ENCODE measurements at places on chromosomes 16 and 17.
A peak's percentile ranks its signal among the peaks of the same experiment; 100 is the strongest.

DNA sequence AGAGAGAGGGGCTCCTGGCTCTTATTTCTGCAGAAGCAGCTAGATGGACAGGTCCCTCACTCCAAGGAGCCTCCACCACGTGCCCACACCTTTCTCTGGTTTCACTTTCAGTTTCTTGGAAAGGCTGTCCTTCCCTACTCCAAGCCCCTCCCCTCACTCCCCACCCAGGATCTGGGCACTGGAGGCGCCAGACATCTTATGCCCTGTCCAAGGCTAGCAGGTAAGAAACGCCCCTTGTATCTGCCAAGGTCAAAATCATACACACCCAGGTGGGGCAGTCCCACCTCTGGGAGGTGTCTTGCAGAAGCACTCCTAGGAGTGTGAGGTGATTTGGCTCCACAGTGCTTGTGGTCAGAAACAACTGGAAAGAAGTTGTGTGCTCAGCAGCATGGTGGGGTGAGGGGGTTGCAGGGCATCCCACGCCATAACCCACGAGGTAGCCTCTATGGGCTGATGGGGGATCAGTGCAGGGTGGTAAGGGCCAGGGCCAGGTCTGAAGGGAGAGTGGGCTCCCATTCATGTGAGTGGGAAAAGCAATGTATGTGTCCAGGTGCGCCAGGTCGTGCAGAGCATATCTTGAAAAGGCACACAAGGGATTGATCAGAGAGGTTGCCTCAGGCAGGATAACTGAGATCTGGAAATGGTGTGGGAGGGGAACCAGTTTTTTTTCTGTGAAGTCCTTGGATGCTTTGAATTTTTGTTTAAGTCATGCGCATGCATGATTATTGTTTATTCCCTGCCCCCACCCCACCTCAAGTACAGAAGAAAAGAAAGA is 31.8 kb upstream of the PRM1 start:
- DNase-seq: no peak

- DNase-seq: no peak
Observed at GRCh38 chr16:556474-557173, 3.6 kb upstream of the PRR35 start.

DNA sequence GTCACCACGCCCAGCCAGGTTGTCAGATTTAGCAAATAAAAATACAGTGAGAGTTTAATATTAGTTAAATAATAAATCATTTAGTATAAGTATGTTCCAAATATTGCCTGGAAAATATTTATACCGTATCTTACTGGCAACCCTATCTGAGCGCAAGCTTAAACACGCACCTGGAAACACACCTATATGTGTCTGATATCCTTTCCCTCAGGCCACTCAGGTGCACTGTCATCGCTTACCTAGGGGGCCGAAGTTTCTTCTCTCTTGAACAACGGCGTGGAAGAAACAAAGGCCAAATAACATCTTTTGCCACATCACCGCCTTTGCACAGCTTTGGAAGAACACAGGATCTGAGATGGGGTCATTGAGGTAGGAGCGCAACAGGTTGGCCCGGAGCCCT is 54.0 kb downstream of the LYRM1 start:
- no peak for DNase-seq

DNA sequence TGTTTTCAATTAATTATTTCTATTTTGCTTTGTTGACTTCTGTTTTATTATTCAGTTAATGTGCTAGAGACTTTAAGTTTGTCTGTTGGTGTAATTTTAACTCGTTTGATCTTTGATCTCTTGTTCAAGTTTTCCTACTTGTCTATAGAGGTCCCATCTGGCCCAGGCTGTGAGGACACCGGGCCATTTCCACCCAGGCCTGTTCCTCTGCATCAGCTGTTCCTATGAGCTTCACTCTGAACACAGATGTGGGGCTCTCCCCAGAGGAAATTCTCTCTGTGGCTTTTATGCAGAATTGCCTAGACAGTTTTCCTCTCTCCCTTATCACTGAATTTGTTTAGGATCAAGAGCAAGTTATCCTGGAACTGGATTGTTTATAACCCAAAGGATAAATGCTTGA is 44.7 kb downstream of the MYO18A start:
- DNase-seq: no peak

DNA sequence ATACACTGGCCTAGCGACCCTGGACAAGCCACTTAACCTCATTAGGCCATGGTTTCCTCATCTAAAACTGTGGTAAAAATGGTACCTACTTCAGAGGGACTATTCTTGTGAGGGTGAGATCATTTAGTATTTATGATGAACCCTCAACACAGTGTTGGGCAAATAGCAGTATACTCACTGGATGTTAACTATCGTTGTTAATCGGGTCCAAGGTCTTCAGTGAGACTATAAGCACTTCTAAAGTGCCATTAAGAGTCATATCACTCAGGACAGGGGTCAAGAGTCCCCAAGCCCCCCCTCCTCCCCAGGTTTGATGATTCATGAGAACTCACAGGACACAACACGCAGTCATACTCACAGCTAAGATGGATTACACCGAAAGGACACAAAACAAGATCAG is 11.0 kb downstream of the TK2 start:
- no peak for DNase-seq

- DNase-seq: no peak
Observed at GRCh38 chr17:45342306-45342705, 25.5 kb upstream of the MAP3K14 start.

- DNase-seq: no peak
Observed at GRCh38 chr17:2571523-2572303, 21.7 kb upstream of the PAFAH1B1 start.

DNA sequence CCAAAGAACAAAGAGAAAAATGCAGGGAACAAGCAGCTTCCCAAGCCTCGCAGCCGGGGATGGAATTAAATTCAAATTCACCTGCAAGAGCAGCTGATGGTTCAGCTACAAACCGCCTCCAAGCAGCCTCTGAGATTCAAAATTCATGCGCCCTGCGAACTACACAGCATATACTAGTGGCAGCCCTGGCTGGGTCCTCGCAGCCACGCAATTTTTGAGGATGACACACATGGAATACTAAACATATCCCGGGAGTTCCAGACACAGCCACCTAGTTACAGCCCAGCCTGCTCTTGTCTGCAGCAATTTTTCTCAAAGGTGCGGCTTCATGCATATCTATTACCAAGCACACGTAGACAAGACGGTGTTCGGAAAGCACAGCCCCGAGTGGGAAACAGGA is 35.9 kb upstream of the KIFC3 start:
- no peak for DNase-seq

- peak; percentile 58 for DNase-seq
Observed at GRCh38 chr17:37608351-37609169, 658 bp downstream of the SYNRG start.

DNA sequence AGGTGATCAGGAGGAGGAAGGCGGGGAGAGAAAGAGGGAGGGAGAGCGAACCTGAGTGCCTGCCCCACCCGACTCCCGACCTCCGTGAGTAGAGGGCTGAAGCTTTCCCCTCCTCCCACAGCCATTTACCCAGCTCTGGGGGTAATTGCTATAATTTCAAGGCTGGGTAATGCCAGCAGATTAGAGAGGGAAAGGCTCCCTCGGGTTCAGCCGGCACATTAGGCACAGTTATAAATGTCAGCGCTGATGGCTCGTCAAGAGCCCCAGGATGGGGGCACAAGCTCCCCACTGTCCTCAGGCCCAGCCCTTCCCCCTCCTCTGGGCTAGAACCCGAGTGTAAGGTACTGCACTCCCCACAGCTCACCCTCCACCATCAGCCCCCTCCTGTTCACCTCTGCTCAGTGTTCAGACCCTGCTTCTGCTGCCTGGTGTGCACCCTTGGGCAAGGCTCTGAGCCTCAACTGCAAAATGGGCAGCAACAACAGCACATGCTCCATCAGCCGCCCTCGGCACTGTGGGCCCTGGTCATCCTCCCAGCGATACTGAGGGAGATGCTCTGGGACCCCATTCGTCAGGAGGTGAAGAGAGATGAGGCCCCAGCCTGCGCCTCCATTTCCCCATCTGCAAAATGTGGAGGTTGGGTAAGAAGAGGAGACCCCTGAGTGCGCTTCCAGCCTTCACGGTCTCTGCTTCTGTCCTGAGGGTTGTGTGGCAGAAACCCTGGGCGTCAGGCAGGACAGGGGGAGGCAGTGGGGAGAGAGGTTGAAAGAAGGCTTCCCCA is 77.2 kb downstream of the NT5M start:
- DNase-seq: no peak

DNA sequence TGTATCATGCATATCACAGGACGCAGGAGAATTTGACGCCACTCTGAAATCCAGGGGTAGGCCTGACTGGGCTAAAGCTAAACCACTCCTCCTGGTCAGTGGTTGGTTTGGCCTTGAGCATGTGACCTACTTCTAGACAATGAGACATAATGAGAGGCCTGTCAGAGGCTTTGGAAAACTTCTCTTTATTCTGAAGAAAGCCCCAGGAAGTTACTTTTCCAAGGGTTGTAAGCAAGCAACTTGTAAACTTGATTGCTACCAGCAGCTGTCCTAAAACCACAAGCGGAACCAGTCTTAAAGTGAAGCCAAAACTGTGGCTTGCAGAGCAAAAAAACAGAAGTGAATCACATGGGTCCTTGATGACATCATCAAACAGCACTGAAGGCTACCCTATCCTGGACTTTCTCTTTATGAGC is 138.2 kb upstream of the COX10 start:
- no peak for DNase-seq

- DNase-seq: no peak
Observed at GRCh38 chr16:1488054-1488601, 616 bp downstream of the PTX4 start.

DNA sequence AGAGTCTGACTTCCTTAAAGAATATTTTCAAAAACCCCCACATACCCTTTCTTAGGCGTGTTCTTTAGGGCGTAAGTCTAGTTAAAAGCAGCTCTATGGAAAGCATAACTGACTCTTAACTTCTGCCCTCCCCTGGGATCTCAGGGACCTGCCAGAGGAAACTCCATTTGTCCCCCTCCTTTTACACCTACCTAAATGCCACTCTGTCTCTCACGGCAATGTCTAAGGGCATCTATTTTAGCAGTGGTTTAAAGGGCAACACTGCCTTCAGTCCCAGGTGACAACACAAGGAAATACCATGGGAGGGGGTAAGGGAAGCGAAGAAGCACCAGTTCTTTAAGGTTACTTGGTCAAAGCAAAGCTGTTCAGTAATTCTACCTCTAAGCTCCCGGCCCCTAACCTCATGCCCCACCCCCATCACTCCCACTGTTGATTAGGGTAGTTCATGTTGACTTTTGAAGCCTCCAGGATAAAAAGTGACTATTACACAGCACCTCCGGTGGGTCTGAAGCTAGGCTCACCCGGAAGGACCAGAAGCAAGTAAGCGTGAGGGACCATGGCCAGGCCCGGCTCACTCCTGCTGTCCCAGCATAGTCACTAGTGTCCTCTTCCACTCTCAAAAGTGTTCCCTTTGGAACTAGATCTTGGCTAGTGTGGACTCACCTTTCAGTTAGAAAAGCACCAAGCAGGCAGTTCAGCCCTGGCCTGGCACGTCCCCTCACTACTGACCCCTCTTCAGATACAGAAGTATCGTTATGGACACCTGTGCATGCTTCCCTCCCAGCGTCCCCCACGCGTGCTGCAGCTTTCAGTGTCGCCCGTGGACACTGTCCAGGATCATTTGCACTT is 47.1 kb downstream of the CYTH1 start:
- no peak for DNase-seq

DNA sequence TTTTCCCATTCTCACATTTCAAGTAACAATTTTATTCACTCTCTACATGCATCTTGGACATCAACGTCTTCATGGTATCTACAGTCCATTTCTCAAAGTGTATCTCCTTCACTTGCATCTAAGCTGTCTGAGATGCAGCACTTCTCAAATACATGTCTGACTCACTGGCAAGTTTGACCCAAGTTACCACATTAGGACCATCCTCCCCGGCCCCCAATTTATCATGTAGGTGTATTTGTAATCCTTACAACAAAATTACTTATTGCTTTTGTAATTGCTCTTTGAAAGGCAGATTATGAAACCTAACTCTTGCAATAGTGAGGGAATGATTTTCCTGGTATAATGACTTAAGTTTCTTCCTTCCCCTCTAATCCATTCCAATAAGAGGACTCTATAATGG is 28.9 kb upstream of the ULK2 start:
- DNase-seq: no peak

DNA sequence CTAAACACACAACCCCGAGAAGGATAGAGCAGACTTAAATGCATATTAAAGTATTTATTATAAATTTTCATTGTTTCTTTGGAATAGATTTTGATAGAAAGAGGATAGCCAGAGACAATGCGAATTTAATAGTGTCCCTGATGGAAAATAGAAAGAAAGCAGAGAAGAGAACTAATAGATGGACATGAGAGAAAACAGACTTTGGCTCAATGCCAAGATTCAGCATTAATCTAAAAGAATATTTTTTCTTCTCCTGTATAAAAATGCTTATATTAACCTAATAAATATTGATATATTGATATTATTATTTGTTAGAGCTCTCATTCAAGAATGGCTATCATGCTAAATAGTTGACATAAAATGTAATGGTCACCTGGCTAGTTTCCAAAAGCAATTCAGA is 173.4 kb downstream of the KIF2B start:
- no peak for DNase-seq

DNA sequence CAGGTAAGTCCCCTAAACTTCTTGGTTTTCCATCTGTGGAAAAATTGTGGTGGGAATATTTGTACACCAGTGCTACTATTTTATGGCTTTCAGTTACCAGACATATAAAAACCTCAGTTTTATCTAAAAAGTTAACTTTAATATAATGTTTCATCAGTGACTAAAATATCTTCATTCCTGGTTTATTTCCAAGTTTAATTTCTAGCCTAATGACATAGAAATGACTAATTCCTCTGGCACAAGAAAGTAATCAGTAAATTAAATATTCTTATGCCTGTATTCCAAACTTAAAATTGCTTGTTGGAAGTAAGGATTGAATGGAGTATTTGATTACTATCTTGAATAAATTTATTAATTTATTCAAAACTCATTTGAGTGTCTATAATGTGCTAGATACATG is 757.0 kb downstream of the CDH11 start:
- DNase-seq: no peak

- peak; percentile 57 for DNase-seq
Observed at GRCh38 chr17:75889454-75889853, 7.3 kb downstream of the TRIM65 start.

GRCh38 chr16:49828533-49829267 is 27.2 kb downstream of the ZNF423 start:
- no peak for DNase-seq

GRCh38 chr16:67150047-67150832 is 558 bp downstream of the B3GNT9 start:
- peak; percentile 54 for DNase-seq

- peak; percentile 76 for DNase-seq
Observed at GRCh38 chr17:43900183-43900857, 7.0 kb downstream of the MPP2 start.

Data from RKO (cell line).